ENCODE measurements at places on chromosomes 5 and 9. TPM values are rescaled to one million over a fixed set of nuclear protein-coding genes. Genes with fewer than 3 reads are reported as not detected.

GRCh38 chr9:69168709-69169217 is 5.3 kb upstream of the TJP2 start:
- no peaks in the 10 kb centered on the region for H3K4me1 ChIP-seq
- H3K4me3 ChIP-seq: no peak overlapping the region
- H3K36me3 ChIP-seq: no peaks in the 10 kb centered on the region
- H3K27me3 ChIP-seq: no peaks in the 10 kb centered on the region
- peak; percentile 82 for DNase-seq

GRCh38 chr5:160675988-160676387 is 176.0 kb downstream of the ATP10B start:
- H3K4me1 ChIP-seq: no peaks in the 10 kb centered on the region
- H3K36me3 ChIP-seq: no peaks in the 10 kb centered on the region
- DNase-seq: peak; percentile 15

DNA sequence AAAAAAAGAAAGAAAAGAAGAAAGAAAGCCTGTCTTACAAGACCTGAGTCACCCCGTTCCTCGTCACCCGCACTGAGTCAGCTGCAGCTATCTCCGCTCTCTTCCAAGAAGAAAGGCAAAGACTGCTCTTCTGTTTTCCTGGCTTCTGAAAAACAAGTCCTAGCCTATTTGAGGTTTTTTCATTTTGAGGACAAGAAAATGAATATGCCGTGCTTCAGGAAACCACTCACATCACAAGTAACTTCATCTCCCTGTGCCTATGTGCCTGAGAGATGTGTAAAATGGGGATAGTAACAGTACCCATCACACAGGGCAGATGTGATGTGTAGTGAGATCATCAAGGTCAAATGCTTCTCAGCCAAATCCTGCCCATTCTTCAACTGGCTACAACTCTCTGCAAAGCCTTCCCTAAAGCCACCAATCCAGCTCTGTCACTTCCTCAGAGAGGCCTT is 78.4 kb downstream of the GLDC start:
- no peaks in the 10 kb centered on the region for H3K36me3 ChIP-seq
- no peaks in the 10 kb centered on the region for H3K27me3 ChIP-seq
- DNase-seq: no peak
- H3K27ac ChIP-seq: no peak overlapping the region

DNA sequence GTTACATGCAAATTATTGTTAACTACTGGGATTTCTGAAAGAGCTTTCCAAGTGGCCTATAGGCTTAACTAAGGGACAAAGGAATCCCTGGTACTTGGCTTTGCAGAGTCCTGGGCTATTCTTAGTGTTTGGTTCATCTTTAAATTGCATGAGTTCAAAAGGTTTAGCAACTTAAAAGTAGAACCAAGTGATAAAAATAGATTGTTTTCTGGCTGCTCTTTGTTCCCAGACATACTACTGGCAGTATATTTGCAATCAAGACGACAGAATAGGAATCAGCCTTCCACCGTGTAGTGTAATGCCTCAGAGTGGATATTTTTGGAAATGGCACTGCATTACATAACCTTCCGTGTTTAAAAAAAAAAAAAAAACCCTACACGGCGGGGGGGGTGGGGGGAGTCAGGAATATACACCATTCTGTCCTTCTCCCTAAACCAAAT is 1.0 kb downstream of the NREP start:
- no peaks in the 10 kb centered on the region for H3K27me3 ChIP-seq
- H3K4me1 ChIP-seq: peaks cover 24% of the 10 kb centered on the region
- no peaks in the 10 kb centered on the region for H3K36me3 ChIP-seq
- peak overlapping the region; percentile 85 for H3K4me3 ChIP-seq

GRCh38 chr9:99466781-99467180 is 244.7 kb downstream of the SEC61B start:
- H3K4me1 ChIP-seq: no peaks in the 10 kb centered on the region
- no peak for DNase-seq

GRCh38 chr5:102863764-102864560 is 108.9 kb downstream of the PAM start:
- H3K4me1 ChIP-seq: peaks cover 17% of the 10 kb centered on the region
- no peaks in the 10 kb centered on the region for H3K27me3 ChIP-seq
- H3K27ac ChIP-seq: no peak overlapping the region
- DNase-seq: no peak
- H3K36me3 ChIP-seq: no peaks in the 10 kb centered on the region
- no peak overlapping the region for H3K4me3 ChIP-seq

PAX5 gene
- not detected for total RNA-seq

GABRA1 gene
- total RNA-seq: not detected

DNA sequence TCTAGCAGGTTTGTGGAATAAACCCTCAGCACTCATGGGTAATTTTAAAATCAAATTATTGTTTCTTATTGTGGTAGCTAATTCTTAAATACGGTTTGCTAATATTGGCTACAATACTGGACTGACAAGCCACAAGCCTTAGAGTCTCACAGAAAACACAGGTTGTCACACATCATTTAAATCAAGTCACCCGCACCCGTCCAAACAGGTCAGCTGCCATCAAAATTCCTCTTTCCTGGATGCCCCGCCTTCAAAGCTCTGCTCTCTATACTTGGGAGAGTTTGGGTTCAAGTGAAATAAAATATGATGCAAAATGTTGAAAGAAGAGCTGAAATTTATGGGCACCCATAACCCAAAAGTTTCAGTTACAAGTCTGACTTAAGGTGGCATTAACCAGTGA is 12.3 kb upstream of the SUSD1 start:
- no peaks in the 10 kb centered on the region for H3K36me3 ChIP-seq
- H3K4me1 ChIP-seq: no peaks in the 10 kb centered on the region
- DNase-seq: no peak
- no peak overlapping the region for H3K4me3 ChIP-seq

ACTBL2 gene
- total RNA-seq: not detected

DNA sequence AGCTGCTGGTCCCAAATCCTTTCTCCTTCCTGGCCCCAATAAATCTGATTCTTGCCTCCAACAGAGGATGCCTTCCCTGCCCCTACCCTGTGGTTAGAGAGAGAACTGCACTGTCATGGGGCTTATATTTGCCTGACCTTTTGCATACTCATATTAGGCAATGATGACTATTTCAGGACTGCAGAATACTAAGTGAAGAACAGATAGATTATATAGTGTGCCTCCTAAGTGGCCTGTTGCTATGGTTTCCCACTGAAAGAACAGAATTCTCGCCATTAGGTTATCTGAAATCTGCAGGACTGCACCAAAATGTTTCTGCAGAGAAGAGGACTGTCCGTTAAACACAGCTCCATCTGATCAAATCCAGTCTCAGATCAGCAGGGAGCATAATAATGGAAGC is 87.3 kb upstream of the CCNG1 start:
- no peaks in the 10 kb centered on the region for H3K27me3 ChIP-seq
- no peak overlapping the region for H3K4me3 ChIP-seq
- DNase-seq: peak; percentile 70
- no peak overlapping the region for H3K27ac ChIP-seq
- H3K36me3 ChIP-seq: no peaks in the 10 kb centered on the region

GRCh38 chr9:126170286-126170823 is 156.3 kb upstream of the MVB12B start:
- H3K36me3 ChIP-seq: no peaks in the 10 kb centered on the region
- H3K4me1 ChIP-seq: no peaks in the 10 kb centered on the region
- no peaks in the 10 kb centered on the region for H3K27me3 ChIP-seq
- no peak overlapping the region for H3K27ac ChIP-seq

DNA sequence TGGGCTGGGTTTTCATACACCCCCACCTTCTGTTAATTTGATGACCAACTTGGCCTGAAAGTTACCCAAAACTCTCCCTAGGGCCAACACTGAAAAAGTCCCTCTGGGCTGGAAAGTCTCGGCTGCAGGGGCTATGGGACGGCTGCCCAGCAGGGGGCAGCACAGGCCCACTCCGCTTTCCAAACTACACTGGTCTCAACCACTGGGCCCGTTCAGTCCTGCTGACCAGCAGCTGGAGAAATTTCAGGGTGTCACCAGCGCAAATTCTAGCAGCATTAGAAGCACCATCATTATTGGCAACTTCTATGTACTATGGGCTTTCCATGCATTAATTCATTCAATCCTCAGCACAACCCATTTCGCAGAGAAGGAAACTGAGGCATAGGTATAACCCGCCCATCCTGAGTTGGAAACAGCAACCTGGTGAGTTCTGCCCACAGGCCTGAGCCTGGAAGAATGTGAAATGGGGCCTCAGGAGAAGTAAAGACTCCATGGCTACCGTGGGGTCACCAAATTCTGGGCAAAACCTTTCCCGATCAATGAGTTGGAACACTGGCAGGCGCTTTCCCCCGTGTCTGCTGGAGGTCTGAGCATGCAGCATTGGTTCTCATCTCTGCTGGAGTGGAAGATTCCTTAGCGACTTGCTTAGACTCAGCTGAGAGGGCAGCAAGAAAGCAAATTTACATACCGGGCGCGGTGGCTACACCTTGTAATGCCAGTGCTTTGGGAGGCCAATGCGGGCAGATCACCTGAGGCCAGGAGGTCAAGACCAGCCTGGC is 9.7 kb downstream of the ORM2 start:
- H3K27ac ChIP-seq: no peak overlapping the region
- H3K4me1 ChIP-seq: no peaks in the 10 kb centered on the region

DNA sequence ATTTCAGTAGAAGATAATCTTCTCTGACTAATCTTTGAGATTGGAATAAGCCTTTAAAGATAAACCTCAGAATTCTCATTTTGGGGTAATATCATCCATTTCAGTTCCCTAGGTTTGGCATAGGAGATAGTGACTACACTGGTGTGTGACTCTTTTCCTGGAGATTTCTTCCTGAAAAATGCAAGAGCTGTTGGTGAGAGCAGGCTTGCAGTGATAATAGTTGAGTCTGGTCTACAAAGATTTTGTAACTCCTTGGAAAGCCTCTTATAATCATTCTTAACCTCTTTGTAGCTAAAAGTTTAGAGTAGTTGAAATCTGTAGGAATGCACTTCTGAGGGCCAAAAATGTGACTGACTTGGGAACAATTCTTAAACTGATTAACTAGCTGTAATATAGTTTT is 23.4 kb downstream of the RANBP17 start:
- peaks cover 4% of the 10 kb centered on the region for H3K36me3 ChIP-seq
- DNase-seq: no peak
- H3K27ac ChIP-seq: no peak overlapping the region
- peaks cover 3% of the 10 kb centered on the region for H3K4me1 ChIP-seq

PROB1 gene
- 42.5 TPM for total RNA-seq

PLK2 gene
- total RNA-seq: 130 TPM

- no peak within 1 kb of the TSS for H3K27ac ChIP-seq
- H3K4me1 ChIP-seq: no peaks in the 10 kb centered on the region
- no peak within 1 kb of the TSS for H3K4me3 ChIP-seq
- DNase-seq: no peak
- no peaks in the 10 kb centered on the region for H3K36me3 ChIP-seq
Measured at GRCh38 chr9:114805670-114806525, at the start of gene TNFSF15. TSS of gene TNFSF15 (minus strand) at chr9:114806039. CDS start at chr9:114806012, 27 bp downstream.

DNA sequence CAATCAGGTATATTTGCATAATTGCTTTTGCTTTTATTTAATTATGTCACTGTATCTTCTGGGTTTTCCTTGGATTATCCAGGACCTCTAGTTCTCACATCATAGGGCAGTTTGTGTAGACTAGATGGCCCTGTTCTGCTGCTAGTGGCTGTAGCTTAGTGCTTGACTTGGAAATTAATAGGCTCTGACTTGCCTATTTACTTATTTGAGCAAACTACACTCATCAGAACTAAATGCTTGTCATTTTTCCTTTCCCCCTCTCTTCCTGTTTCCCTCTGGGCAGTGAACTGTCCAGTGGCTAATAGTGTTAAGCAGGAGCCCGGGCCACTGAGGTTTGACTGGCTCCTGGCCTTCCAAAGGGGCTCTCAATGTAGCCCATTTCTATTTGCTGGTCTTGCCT is 135.7 kb downstream of the MAN2A1 start:
- H3K36me3 ChIP-seq: no peaks in the 10 kb centered on the region
- no peaks in the 10 kb centered on the region for H3K27me3 ChIP-seq
- H3K4me1 ChIP-seq: no peaks in the 10 kb centered on the region

PSAT1 gene
- 29.1 TPM for total RNA-seq

SEC24A gene
- 9.3 TPM for total RNA-seq

GRCh38 chr5:134851307-134851923 is 5.6 kb downstream of the C5orf24 start:
- no peaks in the 10 kb centered on the region for H3K27me3 ChIP-seq
- no peak for DNase-seq
- no peak overlapping the region for H3K27ac ChIP-seq
- peaks cover 9% of the 10 kb centered on the region for H3K4me1 ChIP-seq
- no peak overlapping the region for H3K4me3 ChIP-seq

GRCh38 chr5:74468421-74468820 is 172.1 kb downstream of the ENC1 start:
- H3K27me3 ChIP-seq: no peaks in the 10 kb centered on the region
- no peak overlapping the region for H3K4me3 ChIP-seq
- H3K27ac ChIP-seq: no peak overlapping the region
- DNase-seq: no peak
- H3K36me3 ChIP-seq: no peaks in the 10 kb centered on the region
- H3K4me1 ChIP-seq: no peaks in the 10 kb centered on the region

DNA sequence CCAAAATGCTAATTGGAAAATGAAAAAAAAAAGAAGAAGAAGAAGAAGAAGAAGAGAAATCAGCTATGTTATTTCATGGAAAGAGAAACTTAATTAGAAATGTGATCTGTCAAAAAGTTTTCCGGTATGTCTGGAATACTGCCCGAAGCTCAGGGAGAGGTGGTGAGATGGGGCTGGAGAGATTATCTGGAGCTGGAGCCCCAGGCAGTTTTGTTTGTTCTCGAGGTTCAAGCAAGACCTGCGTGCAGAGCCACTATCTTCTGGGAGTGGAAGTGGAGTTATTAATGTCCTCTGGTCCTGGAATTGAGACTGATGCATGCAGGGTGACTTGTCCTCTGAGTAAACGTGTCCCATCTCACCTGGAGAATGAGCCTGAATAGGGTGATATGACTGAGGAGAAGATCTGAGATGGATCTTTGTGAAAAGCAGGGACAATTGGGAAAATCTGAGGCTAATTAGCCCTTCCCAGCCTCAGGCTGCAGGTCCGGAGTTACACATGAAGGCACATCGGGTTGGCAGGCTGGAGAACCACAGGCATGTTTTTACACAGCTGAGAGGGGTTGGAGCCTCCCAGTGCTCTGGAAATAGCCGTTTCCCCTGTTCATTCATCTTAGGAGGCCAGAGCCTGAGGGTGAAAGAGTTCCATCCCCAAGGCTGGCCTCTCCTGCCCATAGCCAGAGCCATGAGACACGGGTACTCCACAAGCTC is 70.5 kb downstream of the OLFM1 start:
- H3K36me3 ChIP-seq: no peaks in the 10 kb centered on the region
- H3K4me1 ChIP-seq: no peaks in the 10 kb centered on the region
- H3K27ac ChIP-seq: no peak overlapping the region

DNA sequence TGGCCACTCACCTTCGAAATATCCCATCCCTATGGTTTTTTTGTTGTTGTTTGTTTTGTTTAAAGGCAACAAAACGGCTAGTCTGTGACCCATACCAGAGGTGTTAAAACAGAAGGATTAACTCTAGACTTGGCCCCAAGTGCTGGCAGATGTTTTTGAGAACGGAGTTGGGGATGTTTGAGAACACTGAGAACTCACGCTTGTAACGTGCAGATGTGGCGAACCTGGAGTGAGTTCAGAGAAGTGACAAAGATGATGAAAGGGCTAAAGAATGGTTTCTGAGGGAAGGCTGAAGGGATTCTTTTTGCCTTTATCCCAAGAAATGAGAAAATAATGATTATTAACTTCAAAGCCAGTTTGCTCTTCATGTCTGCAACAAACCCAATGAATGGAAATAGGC is 286.5 kb downstream of the ZNF608 start:
- H3K4me3 ChIP-seq: no peak overlapping the region
- peaks cover 20% of the 10 kb centered on the region for H3K4me1 ChIP-seq
- no peak overlapping the region for H3K27ac ChIP-seq

- H3K27ac ChIP-seq: no peak overlapping the region
- no peaks in the 10 kb centered on the region for H3K4me1 ChIP-seq
- no peaks in the 10 kb centered on the region for H3K27me3 ChIP-seq
- DNase-seq: no peak
Measured at GRCh38 chr5:100771181-100771580, 131.9 kb downstream of the ST8SIA4 start.

- H3K4me3 ChIP-seq: no peak overlapping the region
- no peaks in the 10 kb centered on the region for H3K27me3 ChIP-seq
- H3K4me1 ChIP-seq: peaks cover 9% of the 10 kb centered on the region
- no peak for DNase-seq
Measured at GRCh38 chr5:139682016-139682975, 34.1 kb downstream of the CXXC5 start.

Measured in cardiac muscle cell (in vitro differentiated cells and primary cell).